ENCODE measurements at places on chromosomes 11 and 22.
A peak's percentile ranks its signal among the peaks of the same experiment; 100 is the strongest.

DNA sequence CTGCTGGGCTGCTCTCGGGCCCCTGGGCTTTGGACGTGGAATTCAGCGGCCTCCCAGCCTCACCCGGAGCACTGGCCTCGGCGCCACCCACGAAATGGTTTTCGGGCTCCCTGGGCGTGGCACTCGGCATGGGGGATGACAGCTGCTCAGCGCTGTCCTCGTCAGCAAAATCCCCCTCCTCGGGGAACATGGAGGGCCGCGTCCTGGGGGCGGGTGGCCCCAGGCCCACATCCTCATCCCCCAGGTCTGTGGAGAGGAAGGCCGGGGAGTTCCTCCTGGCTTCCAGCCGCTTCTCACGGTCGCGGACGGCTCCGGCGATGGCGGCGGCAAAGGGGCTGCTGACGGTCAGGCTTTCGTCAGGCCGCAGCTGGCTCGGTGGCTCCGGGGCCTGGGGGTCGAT lies 88.4 kb downstream of the CTTN start:
- DNase-seq: no peak

DNA sequence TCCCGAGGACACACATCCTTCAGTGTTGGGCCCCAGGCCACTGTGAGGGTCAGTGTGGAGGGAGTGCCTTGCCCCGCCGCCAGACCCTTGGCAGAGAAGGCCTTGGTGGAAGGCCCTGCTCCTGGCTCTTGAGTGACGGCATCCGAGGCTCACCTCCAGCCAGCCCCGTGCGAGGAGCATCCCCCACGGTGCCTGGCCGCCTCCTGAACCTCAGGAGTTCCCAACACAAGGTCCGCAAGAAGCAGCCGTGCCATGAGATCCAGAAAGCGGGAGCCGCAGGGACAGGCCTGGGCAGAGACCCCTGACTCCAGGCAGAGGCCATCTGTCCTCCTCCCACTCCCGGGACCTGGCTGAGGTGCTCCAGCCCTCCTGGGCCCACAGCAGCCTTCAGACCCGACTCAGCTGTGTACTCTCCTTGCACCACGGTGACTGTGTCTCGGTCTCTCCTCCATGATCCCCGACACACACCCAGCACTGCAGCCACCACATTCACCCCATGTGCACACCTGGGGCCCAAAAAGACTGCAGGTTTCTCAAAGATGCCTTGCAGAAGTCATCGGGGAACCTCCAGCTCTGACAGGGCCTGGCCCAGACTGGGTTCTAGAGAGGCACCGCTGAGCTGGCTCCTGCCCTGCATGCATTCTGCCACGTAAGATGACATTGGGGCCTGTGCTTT lies 870.2 kb downstream of the BRD1 start:
- DNase-seq: no peak

DNA sequence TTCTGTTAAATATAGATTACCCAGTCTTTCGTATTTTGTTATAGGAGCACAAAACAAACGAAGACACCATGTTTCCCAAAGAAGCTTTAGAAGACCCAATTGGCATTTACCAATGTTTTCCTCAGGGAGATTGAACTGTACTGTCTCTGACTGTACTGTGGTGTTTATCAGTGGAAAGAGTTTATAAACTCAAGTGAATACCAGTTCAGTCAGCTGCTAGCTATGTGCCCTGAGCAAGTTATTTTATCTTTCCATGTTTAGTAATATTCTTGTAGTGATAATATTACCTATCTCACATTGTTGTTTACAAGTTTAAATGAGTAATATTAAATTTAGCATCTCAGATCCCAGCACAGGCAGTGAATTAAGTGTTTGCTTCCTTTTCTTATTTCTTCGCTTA lies 773.2 kb downstream of the KCNA4 start:
- no peak for DNase-seq

DNA sequence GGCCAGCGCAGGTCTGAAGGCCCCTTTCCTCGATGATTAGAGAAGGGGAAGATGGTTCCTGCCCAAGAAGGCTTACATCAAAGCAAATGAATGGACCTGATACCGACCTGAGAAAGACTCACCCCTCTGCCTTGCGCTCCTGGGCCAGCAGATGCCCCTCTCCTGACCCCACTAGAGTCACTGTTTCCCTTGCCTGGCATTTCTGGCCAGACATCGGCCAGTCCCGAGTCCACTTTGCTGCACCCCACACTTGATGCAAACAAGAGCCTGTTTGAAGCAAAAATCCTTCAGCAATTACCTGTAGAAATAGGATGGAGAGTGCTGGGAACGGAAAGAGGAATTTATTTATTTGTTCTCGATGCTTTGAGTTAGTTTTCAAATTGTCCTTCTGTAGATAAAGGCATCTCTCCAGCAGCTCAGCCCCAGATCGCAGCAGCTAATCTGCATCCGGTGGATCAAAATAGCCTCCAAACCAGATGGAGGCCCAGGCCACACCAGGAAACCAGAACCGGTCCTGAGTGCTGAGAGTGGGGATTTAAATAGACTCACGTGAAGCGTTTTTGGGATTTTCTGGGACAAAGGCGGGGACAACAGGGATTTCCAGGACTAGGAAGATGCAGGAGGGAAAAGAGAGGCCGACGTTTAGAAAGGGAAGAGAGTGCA lies 148.6 kb downstream of the TRIM29 start:
- no peak for DNase-seq

DNA sequence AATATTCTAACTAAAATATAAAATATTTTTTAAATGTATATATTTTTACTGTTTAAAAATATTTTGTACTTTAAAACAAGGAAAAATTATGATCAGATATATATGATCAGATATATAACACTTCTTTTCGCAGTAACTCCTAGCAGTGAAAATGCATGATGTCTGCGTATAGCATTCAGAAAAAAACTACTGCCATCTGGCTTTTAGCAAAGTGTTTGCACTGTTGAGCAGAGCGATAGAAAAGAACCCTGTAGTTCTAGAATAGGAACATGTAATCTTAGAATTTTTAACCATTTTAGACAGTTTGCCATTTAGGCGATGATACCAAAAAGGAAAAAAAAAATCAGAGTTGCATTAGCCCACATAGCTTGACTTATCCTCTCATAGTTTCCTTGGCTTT lies 370.4 kb upstream of the ANO3 start:
- DNase-seq: peak; percentile 8

DNA sequence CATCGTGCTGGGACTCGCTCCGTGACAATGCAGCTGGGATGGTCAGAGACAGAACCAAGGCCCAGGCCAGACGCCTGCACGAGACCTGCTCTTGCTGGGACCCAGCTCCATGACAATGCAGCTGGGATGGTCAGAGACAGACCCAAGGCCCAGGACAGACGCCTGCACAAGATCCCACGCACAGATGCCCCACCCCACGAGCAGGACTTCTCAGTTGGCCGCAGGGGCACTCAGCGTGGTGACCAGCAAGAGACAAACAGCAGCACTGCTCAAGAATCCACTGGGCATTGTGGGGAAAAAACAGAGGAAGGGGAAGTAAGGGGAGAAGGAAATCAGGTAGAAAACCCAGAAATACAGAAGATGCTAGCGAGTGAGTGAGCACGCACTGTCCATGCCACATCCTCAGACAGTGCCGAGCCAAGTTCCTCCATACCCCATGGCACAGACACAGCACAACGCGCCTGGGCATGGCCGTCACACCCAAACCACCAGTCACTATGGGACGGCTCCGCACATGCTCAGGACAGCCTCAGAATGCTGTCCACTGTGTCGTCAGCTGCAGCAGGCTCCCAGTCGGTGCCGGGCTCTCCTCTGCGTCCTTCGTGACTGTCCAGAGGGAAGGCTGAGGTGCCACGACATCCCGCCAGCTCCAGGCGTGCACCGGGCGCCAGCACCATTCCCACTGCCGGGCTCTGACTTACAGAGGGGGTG lies 44.5 kb downstream of the BRD1 start:
- no peak for DNase-seq

- DNase-seq: no peak
Measured at GRCh38 chr11:64385945-64386704, 27.2 kb downstream of the RPS6KA4 start.

DNA sequence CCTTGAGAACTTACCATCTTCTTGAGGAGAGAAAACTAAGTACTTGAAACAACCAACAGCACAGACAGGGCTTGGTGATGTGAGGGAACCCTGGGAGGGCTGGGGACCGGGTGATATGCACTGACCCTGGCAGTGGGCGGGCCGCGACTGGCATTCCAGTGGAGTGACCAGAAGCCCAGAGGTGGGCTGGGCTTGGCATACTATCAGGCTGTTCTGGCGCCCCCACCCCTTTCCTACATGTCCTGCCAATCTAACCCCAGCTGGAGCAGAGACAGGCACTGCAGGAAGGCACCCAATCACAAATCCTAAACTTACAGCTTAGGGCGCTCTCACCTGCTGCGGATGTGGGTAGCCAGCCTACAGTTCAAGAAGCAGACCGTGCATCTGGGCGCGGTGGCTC lies 54.0 kb upstream of the GCAT start:
- no peak for DNase-seq

DNA sequence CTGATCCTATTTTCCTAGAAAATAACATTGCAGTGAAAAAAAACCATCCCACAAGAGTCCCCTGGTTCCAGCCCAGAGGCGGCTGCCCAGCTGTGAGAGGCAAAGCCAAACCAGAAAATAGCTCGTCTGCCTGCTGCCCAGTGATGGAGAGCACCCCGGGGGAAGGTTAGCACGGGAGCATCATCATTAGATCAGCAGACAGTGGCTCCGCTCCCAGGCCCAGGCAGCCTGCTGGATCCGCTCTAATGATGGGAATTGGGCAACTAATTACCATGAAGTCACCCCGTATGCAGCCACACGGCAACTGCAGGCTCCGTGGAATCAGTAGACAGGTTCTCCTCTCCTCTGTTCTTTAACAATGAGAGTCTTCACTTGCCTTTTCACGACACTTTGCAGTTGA lies 17.1 kb upstream of the B3GAT1 start:
- DNase-seq: no peak

DNA sequence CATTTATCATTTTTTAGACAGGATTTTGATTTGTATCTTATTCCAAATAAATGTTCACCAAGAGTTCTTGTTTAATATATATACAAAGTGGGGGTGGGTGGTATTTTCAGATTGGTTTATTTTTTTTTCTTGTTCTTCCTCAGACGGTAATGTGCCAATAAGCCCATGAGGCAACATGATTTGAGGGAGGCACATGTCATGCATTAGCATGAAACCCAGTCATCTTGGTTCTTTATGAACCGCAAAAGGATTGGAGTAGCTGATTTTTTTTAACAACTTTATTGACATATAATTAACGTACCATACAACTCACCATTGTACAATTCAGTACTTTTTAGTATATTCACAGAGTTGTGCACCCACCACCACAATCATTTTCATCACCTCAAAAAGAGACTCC lies 2.7 kb downstream of the BCL2L13 start:
- DNase-seq: no peak

GRCh38 chr11:37026326-37026725 lies 428.3 kb upstream of the RAG2 start:
- DNase-seq: no peak

DNA sequence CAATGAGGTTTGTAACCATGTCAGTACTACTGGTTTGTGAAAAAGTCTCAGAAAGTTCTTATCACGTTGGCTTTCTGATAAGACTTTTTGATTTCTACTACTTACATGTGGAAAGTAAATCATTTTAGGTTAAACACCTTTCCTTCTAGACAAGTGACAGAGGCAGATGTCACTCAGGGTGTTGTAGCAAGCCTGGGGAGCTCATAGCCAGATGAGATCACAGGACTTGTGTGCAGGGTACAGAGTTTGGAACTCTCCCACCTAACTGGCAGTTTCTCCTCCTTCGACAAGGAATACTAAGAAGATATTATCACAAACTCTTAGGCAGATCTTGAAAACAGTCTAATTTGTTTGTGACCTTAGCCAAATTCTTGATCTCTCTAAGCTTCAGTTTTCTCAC lies 49.4 kb upstream of the PICALM start:
- DNase-seq: no peak

DNA sequence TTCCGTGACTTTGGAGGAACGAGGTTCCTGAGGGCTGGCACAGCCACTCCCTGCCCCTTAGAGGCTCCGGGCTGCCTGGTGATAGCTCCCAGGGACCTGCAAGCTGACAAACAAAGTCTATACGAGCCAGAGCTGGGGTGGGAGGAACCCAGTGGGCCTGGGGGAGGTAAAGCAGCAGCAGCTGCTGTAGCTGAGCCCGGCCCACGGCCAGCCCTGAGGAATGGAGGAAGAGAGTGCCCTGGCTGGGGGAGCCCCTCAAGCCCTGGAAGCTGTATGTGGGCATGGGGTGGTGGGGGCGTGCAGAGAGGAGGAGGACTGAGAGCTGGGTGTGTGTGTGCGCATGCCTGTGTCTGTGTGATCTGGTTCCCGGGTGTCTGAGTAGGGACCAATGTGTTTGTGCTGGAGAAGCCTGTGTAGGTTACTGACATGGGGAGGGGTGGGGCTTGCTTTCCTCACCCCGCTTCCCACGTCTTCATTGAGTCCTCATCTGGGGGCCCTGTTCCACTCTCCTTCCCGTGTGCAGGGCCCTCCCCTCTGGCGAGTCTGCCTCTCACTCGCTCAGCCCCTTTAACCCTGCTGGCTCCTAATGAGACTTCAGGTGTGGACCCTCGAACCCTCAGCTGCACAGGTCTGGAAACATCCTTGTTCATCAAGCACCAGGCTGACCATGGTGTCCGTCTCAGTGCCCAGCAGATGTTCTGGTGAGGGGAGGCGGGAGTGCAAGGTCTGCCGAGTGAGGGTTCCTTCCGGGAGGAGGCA lies 10.8 kb downstream of the ST3GAL4 start:
- no peak for DNase-seq

Data from hepatocyte (in vitro differentiated cells).